Activated T-cell treated with anti-CD3 and anti-CD28 coated beads, Interleukin-2, amount 50 U/mL, for 4 hours (primary cell): ENCODE measurements at places on chromosomes 2 and 18. TPM values are rescaled to one million over a fixed set of nuclear protein-coding genes. Genes with fewer than 3 reads are reported as not detected.

Gene DDX18
- total RNA-seq, result 229 TPM

- DNase-seq, result no peak
Observed at GRCh38 chr2:208222351-208222750, 32.5 kb downstream of the IDH1 start.

- no peak for DNase-seq
Observed at GRCh38 chr2:11963966-11964365, 217.5 kb downstream of the LPIN1 start.

DNA sequence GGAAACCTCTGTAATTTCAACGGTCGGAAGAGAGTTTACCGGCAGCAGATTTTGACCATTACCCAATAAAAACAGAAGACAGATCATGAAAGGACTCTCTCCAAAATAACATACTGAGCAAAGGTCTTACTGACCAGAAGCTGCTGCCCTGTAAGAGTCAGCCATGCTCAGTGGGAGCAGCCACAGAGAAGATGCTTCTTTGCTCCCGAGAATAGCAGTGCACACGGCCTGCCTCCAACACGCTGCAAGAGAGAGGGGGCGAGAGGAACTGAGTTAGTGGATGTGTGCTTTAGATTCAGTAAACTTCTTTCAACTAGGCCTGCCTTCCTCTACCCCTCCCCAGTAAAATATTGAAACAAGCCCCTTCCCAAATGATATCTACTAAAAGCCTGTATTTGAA is 103.7 kb downstream of the NCK2 start:
- no peak for DNase-seq

Gene EEF1B2
- 1,071 TPM for total RNA-seq

Gene GLI2
- total RNA-seq, result not detected

Gene IL1F10
- total RNA-seq, result not detected
